ENCODE measurements at places on chromosomes 3 and 15. TPM values are rescaled to one million over a fixed set of nuclear protein-coding genes. Genes with fewer than 3 reads are reported as not detected.

The MB21D2 gene
- 13.9 TPM for total RNA-seq

DNA sequence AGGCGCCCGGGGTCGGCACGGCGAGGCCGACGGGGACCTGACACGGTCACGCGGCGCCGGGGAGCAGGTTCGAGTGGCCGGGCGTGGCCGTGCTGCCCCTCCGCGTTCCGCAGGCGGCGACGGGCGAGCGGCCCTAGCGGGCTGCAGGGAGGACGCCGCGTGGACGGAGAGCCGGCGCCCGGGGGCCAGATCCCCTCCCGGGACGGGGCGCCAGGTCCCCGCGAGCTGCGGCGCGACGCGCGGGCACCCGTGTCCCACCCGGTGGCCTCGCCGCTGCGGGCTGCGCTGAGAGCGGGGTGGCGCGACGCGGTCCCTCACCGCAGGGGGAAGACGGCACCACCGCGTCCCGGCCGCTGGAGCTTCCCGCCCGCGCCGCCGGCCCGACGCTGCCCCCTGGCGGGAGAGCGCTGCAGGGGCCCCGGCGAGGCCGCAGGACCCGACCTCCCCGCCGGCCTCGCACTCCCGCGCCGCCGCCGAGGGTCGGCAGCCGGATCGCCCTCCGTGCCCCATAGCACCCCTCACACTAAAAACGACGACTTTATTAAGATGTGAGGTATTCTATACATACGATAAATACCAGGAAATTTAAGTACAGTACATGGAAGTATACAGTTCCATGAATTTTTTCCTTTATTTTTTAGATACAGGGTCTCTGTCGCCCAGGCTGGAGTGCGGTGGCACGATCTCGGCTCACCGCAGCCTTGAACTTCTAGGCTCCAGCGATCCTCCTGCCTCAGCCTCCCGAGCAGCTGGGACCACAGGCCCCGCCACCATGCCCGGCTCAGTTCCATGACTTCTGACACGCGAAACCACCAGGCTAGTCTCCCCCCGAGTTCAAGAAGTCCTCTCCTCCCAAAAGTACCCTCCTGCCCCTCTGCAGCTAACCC is 1.3 kb upstream of the PIGZ start:
- no peak for DNase-seq

- DNase-seq: peak; percentile 46
Measured at GRCh38 chr15:71443538-71443937, 328.3 kb downstream of the THSD4 start.

DNA sequence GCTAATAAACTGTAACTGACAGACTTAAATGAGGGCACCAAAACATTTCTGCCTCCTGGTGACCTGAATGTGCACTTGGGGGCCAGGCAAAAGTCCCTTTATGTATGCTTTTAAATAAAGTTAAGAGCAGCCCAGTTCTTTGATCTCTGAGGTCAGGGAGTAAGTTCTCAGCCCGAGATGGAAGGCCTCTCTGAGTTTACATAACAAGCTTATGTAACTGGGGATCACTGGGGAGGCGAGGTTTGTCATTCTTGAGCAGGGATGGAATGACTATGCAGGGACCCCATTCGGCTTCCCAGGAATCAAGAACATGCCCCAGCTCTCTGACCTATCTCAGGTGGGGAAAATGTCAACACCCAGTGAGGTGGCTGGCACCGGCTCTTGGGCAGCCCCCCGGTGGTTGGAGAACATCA is 198.7 kb upstream of the BHLHE40 start:
- no peak for DNase-seq

DNA sequence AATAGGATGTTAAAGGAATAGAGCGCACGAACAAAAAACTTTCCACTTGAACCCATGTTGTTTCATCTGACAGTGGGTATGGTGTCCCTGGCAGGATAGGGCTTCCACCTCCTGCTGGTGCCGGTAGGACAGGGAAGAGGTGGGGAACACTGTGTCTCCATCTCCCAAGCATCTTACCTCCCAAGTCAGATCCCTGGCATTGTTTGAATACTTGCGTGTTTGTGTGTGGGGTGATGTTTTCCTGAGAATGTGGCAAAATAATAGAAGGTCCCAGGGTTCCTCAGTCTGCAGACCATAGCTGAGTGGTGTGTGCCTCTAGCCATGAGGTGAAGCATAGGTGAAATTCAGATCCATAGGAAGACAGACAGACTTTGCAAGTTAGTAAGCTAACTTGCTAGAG is 119.4 kb downstream of the IGF1R start:
- peak; percentile 57 for DNase-seq

GRCh38 chr15:68389041-68389930 is 42.7 kb downstream of the ITGA11 start:
- no peak for DNase-seq

The ATOSA gene
- 51.5 TPM for total RNA-seq

GRCh38 chr15:65576664-65577063 is 34.3 kb downstream of the INTS14 start:
- peak; percentile 93 for DNase-seq

DNA sequence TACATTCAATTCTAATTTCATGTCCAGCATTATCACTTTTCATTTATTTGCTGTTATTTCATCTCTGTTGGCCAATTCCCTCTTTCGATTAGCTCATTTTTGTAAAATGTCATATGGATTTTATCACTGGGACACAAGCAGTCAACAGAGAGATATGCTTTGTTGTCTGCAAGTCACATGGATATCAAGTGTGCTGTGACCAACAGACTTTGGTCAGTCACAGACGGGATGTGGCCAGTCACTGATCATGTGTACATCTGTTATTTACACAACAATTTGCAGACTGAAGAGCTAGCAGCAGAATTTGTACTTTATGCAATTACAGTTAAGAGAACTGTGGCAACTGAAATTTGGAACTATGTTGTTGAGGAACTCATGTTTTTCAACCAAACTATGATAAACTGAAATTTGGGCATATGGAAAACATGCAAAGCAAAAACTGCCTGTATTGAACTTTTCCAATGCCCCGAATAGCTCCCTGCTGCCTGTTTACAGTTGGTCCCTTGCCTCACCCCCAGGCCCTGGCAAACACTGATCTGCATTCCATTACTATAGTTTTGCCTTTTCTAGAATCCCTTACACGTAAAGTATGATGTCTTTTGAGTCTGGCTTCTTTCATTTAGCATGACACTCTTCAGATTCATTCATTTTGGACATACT is 104.4 kb downstream of the RPL22L1 start:
- no peak for DNase-seq

- DNase-seq: no peak
Measured at GRCh38 chr3:15161133-15161532, 44.9 kb upstream of the CAPN7 start.

GRCh38 chr3:73175698-73176097 is 114.2 kb downstream of the EBLN2 start:
- DNase-seq: no peak

DNA sequence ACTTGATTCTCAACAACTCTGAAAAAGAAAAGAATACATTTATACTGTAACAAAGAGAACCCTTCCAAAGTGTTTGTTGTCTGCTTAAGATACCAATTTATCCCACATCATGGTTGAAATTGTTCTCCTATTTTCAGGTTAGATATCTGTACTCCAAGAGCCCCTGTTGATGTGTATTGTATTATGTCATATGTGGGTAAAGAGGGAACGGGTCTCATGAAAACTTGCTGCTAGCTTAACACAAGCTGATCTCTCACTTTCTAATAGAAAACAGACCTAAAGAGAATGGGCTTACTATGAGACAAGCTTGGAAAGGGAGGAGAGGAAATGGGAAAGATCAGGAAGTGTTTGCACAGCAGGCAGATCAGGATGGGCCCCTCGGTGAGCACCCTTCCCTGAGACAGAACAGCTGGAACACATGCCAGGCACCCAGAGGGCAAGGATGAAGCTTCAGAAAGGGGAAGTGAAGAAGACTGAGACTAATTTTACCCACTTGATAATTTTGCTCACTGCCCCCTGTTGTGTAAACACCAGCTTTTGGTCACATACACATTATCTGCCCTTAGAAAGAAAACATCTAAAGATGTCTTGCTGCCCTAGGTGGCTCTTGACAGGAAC is 747.9 kb upstream of the CCDC54 start:
- no peak for DNase-seq

The SCG3 gene
- total RNA-seq: 0.05 TPM

The ANAPC13 gene
- total RNA-seq: 162 TPM

GRCh38 chr15:87896936-87897335 is 359.6 kb downstream of the NTRK3 start:
- DNase-seq: no peak

DNA sequence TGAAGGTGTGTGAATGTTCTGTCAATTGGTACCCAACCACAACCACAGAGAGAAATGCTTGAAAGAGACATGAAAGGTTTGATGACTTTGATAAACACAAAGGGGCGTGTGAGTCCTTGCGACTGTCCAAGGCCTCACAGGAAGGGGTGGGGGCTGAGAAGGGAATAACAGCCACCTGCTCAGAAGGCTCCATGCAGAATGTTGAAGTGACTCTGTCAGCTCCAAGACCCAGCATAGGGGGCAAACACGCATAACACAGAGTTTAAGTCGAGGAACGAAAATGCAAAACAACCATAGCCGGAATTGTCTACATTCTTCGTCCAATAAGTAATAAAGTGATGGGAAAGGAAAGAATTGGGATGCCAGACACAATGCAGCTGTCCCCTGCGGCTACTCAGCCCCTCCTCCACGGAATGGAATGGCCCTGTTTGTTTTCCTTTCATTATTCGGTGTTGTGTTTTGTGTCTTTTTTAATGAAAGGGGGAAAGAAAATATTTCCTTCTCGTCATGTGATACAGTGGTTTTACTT is 19.9 kb downstream of the TMEM212 start:
- DNase-seq: peak; percentile 40

Data from renal cortical epithelial cell (primary cell).